GM10248 (cell line): ENCODE measurements at places on chromosomes 2 and 18.

GRCh38 chr18:55627007-55627406, 39.0 kb upstream of the TCF4 start:
- DNase-seq = no peak

DNA sequence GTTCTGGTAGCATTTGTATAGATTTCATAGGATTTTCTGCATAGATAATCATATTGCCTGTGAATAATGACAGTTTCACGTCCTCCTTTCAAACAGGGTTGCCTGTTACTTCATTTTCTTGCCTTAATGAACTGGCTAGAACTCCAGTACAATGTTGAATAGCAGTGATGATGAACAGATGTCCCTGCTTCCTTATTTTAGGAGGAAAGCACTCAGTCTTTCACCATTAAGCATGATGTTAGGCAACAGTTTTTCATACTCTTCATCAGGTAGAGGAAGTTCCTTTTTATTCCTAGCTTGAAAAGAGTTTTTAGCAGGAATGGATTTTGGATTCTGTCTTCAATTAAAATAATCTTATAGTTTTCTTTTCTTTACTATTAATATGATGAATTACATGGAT, 39.7 kb downstream of the C2orf76 start:
- DNase-seq = no peak

DNA sequence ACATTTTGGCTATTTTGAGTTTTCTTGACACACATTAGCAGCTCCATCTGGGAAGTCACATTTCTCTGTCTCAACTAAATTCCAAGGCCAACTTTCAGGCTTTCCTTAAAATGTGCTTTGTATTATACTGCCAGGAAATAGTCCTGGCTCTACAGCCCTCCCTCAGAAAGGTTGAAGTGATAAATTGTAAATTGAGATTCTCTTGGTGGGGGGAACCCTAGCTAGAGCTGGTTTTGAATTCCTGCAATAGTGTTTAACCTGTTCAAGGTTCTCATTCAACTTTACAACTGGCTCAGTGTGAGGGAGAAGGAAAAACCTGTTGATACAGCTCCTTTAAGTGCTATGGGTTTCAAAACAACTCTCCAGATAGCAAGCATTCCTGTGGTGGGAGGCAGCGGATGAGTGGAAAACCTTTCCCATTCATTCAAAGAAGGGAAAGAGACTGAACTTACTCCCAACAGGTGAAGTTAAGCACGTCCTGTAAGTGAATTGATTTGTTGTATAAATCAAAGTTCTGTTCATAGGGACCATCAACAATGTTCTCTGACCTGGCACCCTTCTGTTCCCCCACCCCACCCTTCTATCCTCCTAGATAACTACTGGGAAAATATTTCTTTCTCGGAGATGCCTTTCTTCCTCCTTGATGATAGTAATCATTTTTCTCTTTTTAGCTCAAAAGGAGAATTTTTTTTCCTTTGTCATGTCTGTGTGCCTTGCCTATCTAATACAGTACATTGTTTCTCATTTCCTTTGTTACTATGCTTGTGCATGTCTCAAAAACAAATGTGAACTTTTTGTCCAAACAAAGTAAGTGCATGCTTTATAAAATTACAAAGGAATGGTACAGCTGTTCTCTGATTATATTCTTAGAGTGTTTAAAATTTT, 44.2 kb upstream of the SLC39A10 start:
- DNase-seq = no peak

DNA sequence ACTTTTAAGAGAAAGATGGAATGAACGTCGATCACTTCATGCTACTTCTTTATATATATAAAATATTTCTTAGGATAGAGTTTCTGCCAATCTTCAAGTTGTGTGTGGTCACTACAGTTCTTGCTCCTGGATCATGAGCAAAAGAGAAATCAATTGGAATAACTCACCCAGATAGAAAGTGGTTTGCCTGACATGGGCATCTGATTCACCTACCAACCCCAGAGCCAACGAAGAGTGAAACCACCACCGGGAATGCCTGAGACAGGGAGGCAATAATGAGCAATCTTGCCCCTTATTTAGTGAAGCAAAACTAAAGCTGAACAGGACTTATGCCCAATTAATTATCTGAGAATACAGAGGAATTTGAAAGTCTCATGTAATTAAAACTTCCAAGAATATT, 250.2 kb upstream of the REG3G start:
- DNase-seq = no peak

DNA sequence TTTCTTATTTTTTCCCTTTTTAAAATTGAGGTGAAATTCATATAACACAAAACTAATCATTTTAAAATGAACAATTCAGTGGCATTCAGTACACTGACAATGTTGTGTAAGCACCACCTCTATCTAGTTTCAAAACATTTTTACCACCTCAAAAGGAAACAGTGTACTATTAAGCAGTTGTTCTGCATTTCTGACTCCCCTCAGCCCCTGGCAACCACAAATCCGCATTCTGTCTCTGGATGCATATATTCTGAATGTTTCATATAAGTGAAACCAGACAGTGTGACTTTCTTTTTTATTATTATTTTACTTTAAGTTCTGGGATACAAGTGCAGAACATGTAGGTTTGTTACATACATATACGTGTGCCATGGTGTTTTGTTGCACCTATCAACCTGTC, 19.2 kb upstream of the TANK start:
- no peak for DNase-seq

- no peak for DNase-seq
Measured at GRCh38 chr2:45690231-45690630, 38.8 kb downstream of the PRKCE start.

- no peak for DNase-seq
Measured at GRCh38 chr18:59639821-59640220, 57.4 kb downstream of the CCBE1 start.

- no peak for DNase-seq
Measured at GRCh38 chr18:27789406-27789805, 387.5 kb downstream of the CDH2 start.

DNA sequence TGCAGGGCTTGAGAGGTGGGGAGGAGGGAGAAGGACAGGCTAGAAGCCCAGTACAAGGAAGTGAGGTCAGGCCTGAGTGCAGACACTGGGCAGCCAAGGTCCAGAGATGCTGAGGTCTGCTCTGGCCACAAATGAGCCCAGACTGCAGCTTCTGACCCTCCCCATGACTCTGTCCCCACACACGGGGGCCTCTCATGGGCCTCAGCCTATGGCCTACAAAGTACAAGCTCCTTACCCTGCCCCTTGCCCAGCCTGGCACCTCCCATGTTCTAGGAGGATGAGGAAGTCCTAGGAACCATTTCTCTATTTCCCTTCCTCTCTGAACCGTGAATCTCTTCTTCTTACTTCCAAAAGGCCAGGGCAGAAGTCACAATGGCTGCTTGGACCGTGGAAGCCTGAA, 193.8 kb downstream of the ANKRD30B start:
- DNase-seq = no peak

- no peak for DNase-seq
Measured at GRCh38 chr2:98539056-98539735, 69.1 kb downstream of the COA5 start.

DNA sequence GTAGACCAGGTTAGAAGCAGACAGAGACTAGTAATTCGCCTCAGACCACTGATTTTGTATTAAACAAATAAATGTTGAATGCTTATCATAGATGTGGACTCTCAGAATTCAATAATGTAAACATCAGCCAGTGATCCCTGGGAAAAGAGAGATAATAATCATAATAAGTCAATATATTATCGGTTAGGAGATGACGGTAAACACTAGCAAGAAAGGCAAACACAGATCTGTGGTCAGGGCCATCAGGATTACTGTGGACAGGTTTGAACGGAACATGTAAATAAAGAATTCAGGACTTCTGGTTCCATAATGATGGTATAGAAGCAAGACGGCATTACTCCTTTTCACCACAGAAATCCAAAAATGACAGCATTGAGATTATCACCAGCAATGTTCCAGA, 861.6 kb downstream of the CBLN2 start:
- no peak for DNase-seq

DNA sequence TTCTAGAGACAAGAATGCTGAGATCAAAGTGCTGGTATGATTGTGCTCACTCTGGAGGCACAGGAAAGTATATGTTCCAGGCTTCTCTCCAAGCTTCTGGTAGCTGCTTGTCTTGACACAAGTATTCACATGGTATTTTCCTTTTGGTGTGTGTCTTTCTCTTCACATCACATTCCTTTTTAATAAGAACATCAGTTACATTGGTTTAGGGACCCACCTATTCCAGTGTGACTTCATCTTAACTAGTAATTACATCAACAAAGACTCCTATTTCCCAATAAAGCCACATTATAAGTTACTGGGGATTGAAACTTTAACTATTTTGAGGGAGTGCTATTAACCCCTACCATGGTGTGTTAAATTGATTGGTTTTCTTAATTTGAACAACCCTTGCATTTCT, 119.1 kb downstream of the FSIP2 start:
- no peak for DNase-seq

GRCh38 chr2:158984604-158985135, 16.2 kb downstream of the TANC1 start:
- DNase-seq = no peak

DNA sequence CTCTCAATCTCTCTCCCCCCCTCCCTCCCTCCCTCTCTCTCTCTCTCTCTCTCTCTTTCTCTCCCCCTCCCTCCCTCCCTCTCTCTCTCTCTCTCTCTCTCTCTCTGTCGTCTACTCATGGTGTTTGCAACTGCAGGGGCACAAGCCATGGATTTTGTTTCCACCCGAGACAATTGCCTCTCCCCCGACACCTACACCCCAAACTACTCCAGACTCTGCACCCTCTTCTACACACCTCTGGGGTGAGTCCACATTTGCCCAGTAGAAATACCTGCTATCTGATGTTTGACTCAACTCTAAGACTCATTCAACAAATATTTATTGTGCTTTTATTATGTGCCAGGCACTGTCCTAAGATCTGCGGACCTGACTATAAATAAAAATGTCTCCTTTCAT, 93.7 kb downstream of the TMEM17 start:
- DNase-seq = no peak

DNA sequence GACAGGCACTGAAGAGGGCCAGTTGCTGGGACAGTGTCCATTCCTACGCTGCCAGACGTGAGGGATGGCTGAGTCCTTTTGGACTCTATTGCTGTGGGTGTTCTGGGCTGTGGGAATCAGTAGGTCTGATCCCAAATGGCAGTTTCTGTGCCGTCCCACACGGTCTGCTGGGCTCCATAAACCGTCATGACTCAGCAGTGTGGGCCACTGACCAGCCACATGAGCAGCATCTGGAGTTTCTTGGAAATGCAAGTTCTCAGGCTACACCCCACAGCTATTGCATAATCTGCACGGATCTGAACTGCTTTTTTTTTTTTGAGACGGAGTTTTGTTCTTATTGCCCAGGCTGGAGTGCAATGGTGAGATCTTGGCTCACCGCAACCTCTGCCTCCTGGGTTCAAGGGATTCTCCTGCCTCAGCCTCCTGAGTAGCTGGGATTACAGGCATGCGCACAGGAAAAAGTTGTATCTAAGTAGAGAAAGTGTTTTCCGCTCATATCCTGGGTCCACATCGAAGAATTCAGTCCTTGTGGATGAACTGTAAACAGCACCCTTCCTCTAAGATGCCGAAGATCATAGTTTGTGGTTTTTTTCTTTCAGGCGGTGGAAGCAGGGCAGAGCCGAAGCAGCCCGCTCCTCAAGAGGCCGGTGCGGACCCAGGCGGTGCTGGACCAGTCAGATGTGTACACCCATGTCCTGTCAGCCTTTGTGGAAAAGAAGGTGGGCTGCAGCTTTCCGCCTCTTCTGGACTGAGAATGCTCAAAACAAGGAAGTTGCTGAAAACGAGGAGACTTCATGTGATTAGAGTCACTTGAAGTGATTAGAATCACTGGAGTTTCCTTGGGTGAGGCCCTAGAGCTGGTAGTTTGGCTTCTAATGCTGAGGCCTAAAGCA, 25.5 kb downstream of the RMC1 start:
- no peak for DNase-seq

- DNase-seq = no peak
Measured at GRCh38 chr2:157785200-157785599, 90.9 kb downstream of the ACVR1 start.

- no peak for DNase-seq
Measured at GRCh38 chr2:218259099-218259961, 1.5 kb upstream of the GPBAR1 start.

DNA sequence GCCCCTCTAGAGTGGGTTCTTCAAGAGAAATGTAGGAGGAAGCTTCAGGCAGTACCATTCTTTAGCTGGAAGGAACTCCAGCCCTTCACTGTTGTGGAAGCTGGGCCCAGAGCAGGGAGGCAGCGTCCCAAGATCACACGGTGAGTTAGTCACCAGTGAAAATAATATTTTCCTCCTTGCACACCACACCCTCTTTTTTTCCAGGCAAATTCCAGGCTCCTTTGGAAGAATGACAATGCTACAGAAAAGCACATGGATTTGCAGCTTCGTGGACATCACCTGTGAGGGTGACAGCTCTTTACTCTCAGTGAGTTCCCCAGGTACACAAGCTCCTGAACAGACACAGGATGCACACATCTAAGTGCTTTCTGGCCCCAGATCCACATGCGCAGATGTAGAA, 157.1 kb downstream of the COL6A3 start:
- DNase-seq = no peak

DNA sequence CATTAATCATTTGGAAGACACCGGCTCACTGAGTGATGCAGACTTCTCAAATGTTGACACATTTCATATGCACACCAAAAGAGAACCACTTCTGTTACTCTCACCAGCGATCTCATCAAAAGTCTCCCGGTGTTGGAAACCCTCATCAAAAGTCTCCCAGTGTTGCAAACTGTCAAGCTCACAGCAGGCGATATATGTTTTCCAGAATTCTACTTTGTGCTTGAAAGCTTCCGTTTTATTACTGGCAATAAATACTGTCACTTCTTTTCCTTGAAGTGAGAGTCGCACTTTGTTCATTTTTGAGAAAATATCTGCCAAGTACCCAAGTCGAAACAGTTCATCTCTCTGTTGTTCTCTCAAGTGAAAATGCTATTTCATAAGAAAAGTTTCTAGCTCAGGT, 20.5 kb downstream of the MLPH start:
- DNase-seq = no peak

DNA sequence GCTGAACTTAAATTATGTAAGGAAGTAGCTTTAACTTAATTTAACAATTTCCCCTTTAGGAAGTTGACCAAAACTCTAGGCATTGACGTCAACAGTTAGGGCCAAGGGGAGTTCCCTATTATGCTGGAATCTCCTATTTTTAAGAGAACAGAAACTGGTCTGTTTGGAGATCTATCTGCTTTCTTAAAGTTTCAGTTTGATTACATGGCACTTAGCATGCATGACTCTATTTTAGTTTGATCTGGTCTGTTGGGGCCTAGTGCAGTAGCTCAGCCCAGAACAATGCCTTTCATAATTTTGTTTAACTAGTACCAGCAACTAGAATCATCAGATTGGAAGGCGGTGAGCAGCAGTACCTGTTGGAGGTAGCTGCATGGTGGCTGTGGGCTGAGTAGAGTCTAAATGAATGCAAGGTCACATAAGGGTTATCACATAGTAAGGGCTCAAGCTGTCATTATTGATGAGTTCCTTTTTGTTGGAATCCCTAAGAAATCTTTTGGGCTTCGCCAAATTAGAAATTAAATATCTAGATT, 60.5 kb upstream of the ZNG1B start:
- DNase-seq = peak; percentile 22

- no peak for DNase-seq
Measured at GRCh38 chr2:54122939-54123338, 7.5 kb downstream of the ACYP2 start.

GRCh38 chr2:124120246-124120645, 95.2 kb downstream of the CNTNAP5 start:
- no peak for DNase-seq

- DNase-seq = no peak
Measured at GRCh38 chr2:179239195-179239594, 25.4 kb downstream of the SESTD1 start.

GRCh38 chr2:3633982-3634595, 23.9 kb upstream of the ALLC start:
- DNase-seq = no peak

- no peak for DNase-seq
Measured at GRCh38 chr2:238163481-238164198, 4.9 kb downstream of the ERFE start.
